ENCODE measurements at places on chromosomes 16 and 17.

GRCh38 chr16:31206776-31207175 lies 4.2 kb upstream of the PYCARD start:
- DNase-seq, result no peak

DNA sequence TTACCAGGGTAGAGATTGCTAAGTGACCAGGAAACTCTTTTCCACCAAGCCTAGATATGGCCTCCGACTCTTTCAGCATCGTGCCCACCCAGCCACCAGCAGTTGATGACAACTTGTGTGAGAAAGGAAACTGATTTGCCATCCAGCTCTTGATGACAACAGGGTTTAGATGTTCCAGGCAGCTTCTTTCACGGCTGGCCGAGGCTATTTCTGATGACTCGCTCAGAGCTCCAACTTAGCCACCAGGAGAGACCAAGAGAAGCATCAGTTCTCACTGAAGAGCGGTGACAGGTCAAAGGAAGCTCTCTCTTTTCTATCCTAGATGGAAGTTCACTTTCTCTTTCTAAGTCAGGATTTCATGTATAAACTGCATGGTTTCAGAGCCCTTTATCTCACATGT lies 61.2 kb downstream of the MPHOSPH6 start:
- no peak for DNase-seq

DNA sequence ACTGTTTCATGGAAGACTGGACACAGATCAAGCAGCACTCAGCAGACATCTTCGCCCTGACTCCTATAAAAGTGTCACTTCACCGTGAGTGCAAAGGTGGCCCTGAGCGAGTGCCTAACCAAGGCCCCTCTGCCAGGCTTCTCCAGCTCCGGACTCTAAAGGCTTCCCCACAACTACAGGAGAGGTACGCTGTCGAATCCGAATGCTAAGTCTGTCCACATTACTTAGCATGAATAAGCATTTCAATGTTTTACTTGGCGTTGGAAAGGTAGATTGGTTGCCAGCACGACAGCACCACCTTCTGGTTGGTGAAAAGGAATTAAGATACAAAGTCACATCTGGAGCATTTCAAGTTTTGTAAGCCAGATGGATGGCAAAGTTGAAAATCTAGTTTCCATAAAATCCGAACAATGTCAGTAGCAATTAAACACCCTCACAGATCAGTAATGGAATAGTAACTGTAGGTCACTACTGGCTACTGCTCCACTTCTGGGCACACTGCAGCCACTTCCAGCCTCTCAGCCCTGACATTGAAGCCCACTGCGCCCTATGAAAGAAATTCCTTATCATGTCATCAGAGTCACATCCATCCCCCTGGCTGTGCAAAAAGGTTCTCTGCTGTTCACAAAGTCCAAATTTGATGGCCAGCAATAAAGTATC lies 100.9 kb downstream of the PARN start:
- DNase-seq, result peak; percentile 35

DNA sequence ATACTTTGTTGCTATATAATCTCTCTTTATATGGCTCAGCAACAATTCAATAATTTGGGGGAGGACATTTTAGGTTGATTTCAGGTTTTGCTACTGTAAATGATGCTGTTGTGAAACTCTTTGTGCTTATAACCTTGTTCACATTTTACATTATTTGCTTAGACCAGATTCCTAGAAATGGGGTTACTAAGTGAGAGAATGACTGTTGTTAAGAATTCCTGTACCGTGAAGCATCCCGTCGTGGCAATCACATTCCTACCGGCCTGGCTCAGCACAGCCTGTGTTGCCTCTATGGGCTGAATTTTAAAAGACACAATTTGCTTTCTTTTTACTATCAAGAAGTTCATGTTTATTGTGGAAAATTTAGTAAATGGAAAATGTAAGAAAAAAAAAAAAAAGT lies 31.4 kb downstream of the B9D1 start:
- DNase-seq, result no peak

DNA sequence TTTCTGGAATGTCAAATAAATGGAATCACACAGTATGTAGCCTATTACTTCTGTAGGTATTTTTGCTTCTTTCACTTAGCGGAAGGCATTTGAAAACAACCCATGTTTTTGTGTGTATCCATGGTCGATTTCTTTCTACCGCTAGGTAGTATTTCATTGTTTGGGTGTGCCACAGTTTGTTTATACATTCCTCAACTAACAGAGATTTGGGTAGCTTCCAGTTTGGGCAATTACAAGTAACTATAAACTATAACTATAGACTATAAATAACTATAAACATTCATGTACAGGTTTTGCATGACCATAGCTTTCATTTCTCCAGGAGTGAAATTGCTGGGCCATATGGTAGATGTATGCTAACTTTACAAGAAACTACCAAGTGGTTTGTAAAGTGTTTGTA lies 40.1 kb downstream of the LYRM9 start:
- no peak for DNase-seq

DNA sequence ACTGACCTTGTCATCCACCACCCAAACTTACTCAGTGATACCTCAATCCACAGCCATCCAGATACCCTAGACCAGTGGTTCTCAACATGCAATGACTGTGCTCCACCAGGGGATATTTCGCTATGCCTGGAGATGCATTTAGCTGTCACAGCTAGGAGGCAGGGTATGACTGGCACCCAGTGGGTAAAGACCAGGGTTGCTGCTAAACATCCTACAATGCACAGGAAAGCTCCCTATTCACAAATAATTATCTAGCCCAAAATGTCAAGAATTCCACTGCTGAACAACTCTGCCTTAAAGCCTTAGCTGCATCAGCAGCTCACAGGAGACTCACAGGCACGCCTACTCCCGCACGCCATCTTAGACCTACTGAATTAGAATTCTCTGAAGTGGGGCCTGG lies 212.6 kb downstream of the GRIN2A start:
- DNase-seq, result no peak

GRCh38 chr16:5665834-5666233 lies 568.2 kb upstream of the EEF2KMT start:
- DNase-seq, result no peak

DNA sequence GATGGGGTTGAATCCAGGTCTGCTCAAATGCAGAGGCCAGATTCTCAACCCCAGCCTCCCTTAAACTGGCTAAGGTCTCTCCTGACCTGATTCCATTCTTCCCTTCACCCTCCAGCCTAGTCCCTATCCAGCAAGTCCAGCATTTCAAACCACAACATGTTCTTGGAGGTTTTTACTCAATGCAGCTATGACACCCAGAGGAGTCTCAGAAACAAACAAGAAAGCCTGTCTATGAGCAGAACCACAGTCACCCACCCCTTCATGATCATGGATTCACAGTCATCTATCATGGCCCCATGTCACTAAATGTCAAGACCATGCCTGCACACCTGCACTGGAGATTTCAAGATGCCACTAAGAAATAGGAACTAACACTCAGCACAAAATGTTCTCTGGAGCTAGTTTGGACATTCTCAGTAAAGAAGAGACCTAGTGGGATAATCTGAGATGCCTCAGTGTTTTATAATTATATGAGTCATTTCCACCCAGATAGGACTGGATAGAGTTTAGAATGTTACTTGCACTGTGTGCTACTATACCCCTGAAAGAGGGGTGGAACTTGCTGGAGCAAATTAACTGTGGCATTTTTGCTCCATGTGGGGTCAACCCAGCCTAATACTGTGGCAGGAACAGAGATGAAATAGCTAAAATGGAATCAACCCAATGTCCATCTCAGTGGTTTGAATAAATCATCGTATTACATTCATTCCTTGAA lies 9.5 kb upstream of the METTL22 start:
- no peak for DNase-seq

DNA sequence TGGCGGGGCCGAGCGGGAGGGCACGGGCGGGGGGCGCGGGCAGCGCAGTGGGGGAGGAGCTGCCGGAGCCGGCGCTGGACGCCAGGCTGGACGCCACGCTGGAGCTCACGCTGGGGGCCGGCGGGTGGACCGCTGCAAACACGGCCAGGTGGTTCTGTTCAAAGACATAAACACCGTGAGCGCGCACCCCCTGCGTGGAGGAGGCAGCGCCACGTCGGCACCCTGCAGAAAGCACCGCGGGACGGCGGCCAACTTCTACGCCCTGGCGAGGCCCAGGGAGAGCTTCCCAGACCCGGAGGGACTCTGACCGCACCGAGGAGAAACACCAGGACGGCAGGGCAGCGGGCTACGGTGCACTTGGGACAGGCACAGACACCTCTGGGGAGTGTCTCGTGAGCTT lies 29.3 kb downstream of the UNKL start:
- no peak for DNase-seq

DNA sequence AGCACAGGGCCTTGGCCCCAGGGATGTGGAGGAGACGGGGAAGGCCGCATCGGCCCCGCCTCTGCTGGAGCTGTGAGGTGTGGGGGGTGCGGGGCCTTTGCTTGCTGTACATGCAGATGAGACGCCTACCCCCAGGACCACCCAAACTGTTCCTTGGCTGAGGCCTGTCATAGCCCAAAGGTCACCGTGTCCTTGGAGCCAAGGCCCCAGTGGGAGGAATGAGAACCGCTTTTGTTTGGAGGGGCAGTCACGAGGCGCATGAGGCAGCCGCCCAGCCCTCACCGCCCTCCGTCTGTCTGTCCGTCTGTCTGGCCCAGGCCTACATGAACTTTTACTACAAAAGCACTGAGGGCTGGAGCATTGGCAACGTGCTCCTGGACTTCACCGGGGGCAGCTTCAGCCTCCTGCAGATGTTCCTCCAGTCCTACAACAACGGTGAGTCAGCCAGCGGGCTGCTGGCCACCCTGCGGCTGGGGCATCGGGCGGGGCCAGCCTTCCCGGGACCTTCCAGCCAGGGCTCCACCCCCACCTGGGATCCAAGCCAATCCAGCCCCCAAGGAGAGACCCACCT lies 8.8 kb downstream of the TAX1BP3 start:
- no peak for DNase-seq

DNA sequence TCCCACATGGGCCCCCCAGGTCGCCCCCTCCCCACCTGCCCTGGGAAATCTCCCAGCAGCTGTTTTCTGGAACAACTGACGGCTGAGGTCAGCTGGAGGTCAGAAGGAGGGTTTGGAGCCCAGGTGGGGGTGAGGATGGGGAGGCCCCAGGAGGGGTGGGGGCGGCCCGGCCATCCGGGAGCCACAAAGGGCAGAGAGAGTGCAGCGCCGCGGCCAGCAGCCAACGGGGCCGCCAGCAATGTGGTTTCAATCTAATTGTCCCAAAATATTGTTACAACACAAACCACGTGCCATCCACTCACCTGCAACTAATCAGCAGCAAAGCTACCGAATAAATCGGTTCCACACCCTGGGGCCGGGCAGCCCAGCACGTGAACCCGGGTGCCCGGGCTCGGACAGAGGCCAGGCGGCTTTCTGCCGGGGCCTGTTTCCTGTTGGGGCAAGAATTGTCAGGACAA lies 28.3 kb upstream of the SLC38A10 start:
- DNase-seq, result no peak

DNA sequence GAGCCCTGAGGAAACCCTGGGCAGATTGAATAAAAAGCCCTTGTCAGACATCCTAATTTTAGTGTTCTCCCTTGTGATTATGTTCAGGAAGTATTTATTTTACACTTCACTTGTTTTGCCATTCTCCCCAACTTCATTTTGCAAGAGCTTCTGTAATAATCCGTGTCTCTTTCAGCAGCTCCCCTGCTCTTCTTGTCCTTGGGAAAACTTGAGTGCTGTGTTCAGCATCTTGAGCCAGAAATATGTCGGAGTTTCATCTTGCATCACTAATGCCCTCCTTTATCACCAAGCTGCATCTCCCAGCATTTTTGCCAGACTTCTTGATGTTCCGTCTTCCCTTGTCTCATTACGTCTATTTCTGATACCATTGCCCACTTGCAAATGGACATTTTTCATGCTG lies 486.5 kb upstream of the EEF2KMT start:
- no peak for DNase-seq

- DNase-seq, result no peak
Observed at GRCh38 chr16:68790130-68790761, 53.1 kb upstream of the TANGO6 start.

GRCh38 chr16:50037662-50038220 lies 12.7 kb downstream of the CNEP1R1 start:
- no peak for DNase-seq

DNA sequence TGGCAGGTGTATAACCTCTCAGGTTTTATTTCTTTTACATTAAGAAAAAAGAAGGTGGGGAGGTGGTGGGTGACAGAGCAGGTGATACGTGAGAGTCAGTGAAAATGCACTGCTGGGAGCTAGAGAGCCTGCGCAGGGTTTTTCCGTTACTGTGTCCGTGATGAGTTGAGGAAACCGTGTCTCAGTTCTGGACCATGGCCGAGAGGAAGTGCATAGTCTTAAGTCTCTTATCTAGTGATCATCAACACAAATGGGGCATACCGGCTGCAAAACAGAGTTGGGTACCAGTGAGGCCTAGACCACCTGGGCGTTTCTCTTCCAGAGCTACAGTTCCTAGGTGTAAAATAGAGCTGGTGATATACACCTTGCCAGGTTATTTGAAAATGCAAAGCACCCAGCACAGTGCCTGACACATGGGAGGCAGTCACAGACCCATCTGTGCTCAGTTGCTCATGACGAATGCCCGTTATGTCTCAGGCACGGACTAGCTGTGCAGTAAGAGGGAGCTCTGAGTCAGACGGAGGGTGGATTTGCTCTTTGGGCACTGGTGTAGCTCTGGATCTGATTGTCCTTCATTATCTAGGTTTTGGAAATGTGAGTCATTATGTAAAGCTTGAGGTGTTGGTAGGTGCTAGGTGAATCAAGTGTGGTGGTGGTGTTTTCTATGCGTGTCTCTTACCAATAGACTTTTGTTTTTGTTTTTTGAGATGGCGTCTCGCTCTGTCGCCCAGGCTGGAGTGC lies 60.9 kb downstream of the RPTOR start:
- DNase-seq, result peak; percentile 37

- peak; percentile 82 for DNase-seq
Observed at GRCh38 chr16:10918294-10919002, 23.8 kb downstream of the DEXI start.

DNA sequence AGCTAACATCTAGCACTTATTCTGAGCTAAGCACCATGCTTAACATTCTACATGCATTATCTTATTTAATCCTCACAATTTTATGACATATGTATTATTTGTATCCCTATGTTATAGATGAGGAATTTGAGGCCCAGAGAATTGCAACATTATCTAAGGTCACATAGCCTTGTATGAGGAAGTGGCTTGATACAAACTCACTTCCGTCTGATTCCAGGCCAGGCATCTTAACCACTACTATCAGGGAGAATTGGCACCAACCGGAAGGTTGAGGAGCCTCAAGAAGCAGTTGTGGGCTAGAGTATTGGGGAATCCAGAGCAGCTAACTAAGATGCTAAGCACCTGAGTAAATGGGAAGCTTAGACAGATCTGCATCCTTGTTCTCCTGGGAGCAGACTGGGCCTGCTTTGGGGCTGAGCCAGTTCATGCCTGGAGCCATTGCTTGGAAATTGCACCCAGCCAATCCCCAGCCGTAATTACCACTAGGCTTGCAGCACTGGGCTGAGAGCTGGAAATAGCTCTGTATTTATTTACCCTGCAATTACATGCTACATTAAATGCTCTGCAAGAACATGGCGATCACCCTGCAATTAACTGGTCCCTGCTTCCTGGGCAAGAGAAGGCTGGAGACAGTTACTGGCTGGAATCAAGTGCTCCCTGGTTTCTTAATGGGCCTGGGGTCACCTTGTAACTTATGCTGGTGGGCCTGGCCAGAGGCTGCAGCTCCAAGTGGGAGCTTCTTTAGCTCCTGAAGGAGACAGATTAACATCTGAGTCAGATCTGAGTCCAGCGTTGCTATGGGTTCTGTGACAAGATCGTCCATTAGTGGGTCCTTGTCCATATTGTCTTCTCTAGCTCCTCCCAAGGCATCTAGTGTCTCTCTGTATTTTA lies 273.1 kb upstream of the CCL2 start:
- no peak for DNase-seq
